ENCODE measurements at places on chromosomes 1 and 21.

- DNase-seq: no peak
Measured at GRCh38 chr1:121516234-121516967, 331.6 kb downstream of the SRGAP2C start.

- no peak for DNase-seq
Measured at GRCh38 chr1:23354245-23354644, 10.2 kb upstream of the HNRNPR start.

GRCh38 chr1:203219934-203220333 lies 9.5 kb downstream of the CHIT1 start:
- no peak for DNase-seq

DNA sequence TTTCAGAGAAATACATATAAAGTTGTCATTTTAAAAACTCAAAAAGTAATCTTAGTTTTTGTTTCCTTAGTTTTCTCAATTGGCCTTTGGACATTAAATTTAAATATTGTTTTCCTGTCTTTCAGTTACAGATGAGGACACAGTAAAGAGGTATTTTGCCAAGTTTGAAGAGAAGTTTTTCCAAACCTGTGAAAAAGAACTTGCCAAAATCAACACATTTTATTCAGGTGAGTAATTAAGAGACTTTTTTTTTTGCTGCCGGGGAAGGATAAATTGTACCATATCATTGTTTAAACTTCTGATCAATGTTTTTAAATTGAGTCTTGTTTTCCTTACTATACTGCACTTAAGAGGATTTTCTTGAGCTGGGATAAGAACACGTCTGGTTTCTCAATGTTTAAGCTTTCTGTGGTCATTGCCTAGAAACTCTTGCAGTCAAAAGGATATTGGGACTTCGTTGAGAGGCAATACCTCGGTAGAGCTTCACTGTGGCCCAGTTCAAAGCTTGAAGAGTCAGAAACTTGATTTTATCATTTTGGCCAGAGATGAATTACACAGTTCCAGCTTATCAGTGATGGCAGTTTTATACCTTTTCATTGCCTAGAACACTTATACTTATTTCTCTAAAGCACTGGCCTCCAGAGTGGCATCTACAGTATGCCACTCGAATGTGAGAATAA lies 124.9 kb upstream of the KIAA1614 start:
- DNase-seq: no peak

- no peak for DNase-seq
Measured at GRCh38 chr21:37292941-37293340, 25.8 kb upstream of the VPS26C start.

GRCh38 chr1:30345491-30346130 lies 377.8 kb downstream of the MATN1 start:
- no peak for DNase-seq

DNA sequence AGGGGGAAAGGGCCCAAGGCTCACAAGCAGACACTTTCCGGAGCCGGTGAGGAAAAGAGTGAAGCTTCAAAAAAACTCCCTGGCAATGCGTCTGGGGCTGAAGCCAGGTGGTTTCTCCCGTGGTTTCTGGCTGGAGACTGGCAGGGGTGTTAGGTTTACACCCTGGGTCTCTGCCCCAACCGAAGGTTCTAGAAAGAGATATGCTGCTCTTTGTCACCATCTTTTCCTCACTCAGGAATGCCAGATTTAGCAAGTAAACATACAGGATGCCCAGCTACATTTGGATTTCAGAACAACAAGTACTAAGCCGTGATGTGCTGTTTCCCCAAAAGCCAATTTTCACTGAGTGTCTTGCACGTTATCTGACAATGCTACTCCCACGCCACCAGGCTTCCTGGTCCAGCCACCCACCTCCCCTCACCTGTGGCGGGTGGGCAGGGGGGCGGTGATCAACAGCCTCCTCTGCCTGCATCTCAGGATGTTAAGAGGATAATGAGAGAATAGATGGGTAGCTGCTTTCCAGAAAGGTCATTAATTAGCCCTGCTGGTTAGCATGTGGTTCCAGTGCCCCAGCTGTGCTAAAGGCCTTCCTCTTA lies 69.6 kb upstream of the OLIG2 start:
- DNase-seq: no peak

DNA sequence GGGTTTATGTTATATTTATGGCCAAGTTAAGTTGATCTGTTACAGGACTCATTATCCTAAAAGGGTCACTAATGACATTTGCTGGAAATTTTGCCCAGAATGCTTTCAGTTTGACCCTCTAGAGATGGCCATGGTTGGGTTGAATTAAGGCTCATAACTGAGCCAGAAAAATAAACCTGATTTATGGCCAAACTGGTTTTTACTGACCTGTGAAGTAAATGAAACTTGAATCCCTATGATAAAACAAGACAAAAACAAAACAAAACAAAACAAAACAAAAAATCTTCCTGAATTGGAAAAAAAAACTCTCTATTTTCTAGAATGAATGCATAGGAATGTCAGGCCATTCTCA lies 72.5 kb upstream of the CLDN14 start:
- DNase-seq: no peak

- DNase-seq: no peak
Measured at GRCh38 chr1:29835406-29835805, 599.1 kb downstream of the PTPRU start.

DNA sequence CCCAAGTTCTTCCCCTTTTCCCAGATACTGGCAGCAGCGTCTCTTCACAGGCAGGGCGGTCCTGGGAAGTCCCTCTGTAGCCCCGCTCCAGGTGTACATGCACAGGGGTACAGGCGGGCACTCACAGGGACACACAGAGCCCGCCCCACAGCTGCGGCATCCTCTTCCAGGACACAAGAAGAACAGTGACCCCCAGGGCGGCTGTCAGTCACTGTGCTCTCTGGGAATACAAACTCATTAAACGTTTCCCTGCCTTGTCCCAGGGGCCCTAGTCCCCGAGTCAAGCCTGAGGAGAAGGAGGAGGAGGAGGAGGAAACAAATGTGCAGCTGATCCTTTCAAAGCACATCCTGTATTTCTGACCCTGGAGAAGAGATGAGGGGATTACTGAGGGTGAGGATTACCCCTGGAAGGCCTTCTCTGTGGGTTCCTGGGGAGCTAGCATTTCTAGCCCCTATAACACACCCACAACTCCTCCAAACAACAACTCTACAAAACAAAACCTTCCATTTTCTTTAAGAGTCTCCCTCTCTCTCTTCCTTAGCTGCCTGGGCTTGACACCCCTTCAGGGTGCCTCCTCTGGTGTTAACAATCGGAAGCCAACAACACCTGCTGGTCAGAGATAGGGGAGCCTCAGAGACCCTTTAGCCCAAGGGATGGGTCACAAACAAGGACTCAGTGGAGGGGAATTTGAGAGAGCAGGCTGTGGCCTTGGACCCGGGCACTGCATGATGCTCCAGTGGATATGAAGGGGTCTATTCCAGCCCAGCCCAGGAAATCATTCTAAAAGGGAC lies 28.4 kb upstream of the DMBX1 start:
- no peak for DNase-seq

GRCh38 chr1:109796484-109797302 lies 33.0 kb upstream of the EPS8L3 start:
- no peak for DNase-seq

GRCh38 chr1:233015965-233016364 lies 65.6 kb downstream of the NTPCR start:
- DNase-seq: no peak

DNA sequence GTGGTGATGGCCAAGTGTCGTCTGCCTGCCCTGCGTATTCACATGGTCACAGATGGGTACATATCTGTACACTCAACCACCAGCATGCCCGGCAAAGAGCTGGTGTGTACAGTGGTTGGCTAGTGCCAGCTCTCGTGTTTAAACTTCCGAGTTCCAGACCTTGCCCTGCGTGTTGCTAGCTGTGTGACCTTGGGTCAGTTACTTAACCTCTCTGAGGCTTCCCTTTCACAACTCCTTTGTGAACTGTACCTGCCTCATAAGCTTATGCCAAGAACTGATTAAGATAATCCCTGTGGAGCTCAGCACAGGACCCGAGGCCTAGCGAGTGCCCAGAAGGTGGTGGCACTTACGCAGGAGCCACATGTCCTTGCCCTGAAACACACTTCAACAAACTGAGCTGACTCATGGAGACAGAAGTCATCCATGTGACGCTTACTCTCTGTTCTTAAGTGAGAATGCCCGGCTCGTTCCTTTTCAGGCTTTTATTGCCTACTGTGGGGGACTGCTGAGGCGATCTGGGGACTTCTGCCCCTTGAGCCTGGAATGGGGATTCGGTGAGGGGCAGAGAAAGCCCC lies 55.4 kb downstream of the ALPL start:
- DNase-seq: no peak

DNA sequence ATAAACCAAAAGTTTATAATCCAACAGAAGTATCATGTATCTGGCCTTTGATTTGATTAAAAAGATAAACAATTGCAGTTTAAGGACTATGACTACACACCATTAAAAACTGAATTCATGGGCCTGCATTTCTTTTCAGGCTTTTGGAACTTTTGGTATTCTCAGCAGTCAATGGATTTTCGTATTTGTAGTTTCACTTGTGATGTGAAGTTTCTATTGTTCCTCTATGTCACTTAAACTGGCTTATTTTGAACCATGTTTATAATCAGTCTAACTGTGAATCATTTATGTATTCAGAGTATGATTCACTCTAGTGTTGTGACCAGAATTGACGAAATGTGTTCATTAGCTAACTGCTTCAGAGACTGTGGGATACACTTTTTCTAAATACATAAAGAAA lies 132.9 kb downstream of the COQ8A start:
- DNase-seq: no peak

GRCh38 chr1:159823406-159823805 lies 3.3 kb upstream of the SLAMF8 start:
- DNase-seq: peak; percentile 95

DNA sequence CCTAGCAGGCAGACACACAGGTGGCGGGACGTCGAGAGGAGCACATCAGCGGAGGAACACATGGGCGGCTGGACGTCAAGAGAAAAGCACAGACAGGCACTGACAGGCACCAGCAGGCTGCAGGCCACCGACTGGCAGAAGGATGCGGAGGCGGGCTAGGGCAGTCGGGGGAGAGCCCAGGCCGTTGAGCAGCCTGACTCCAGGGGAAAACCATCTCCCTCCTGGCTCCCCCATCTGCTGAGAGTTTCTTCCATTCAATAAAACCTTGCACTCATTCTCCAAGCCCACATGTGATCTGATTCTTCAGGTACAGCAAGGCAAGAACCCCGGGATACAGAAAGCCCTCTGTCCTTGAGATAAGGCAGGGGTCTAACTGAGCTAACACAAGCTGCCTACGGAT lies 25.5 kb downstream of the B3GALT5 start:
- DNase-seq: no peak

GRCh38 chr21:31526040-31526439 lies 133.5 kb upstream of the SOD1 start:
- no peak for DNase-seq

- no peak for DNase-seq
Measured at GRCh38 chr1:2646837-2647236, 14.0 kb upstream of the MMEL1 start.

DNA sequence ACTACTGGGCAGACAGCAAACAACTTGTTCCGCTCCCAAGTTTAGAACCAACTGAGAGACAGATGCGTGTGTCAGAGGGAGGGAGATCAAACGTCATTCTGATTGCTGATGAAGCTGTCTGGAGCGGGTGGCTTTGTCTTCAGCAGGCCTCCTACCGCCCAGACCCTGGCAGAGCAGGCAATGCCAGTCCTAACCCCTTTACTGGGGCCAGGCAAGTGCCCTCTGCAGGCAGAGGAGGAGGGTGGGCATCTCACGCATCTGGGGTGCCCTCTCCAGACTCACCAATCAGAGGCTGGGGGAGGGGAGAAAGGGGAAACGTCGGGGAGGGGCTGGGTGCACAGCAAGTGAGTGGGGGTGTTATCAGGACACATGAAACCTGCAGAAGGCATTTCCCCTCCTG lies 126.6 kb downstream of the ACTL8 start:
- DNase-seq: no peak

- no peak for DNase-seq
Measured at GRCh38 chr21:31117128-31117916, 79.0 kb upstream of the KRTAP19-8 start.

DNA sequence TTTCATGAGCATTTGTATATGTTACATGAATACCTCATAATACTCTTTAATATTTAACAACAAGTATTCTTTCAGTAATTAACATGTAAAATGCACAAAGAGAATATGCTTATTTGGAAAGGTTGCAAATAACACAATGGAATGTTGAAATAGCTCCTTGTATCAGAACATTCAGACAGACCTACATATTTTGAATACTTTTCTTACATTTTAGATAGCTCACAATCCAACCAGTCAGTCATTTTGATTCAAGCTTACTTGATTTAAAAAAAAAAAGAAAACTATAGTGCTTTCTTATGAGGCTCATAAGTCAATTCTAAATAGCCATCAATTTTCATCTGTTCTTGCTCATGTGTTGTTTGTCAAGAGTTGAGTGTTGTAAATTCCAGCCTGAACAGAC lies 518.8 kb downstream of the ADGRL2 start:
- DNase-seq: no peak

- DNase-seq: no peak
Measured at GRCh38 chr21:25420831-25421230, 186.4 kb downstream of the MRPL39 start.

All from NCI-H2171 (cell line).